Activated gamma-delta T cell treated with Interleukin-2 at 50 U/mL for 16 hours (primary cell): ENCODE measurements at places on chromosomes 5 and 9.
A peak's percentile ranks its signal among the peaks of the same experiment; 100 is the strongest.

DNA sequence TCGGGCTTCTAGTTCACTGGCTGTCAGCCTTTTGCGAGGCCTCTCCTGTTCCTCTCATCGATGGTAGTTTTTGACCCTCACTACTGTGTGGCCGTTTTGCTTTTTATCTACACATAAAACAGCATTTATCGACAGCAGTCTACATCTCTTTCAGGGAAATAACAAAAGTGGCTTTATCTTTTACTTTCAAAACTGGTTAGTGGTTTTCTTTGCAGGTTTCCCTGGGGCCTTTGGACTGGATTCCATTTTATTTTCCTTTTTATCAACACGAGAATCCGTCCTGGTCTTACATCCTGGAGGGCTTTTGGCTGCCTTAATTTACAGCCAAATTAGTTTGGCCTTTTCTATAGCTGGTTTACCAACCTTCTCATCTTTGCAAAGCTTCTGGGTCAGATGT lies 793 bp upstream of the PKD2L2 start:
- DNase-seq = no peak

GRCh38 chr5:50745221-50745910 lies 78.9 kb downstream of the PARP8 start:
- DNase-seq = no peak

GRCh38 chr5:115352571-115352970 lies 56.1 kb upstream of the CCDC112 start:
- no peak for DNase-seq

DNA sequence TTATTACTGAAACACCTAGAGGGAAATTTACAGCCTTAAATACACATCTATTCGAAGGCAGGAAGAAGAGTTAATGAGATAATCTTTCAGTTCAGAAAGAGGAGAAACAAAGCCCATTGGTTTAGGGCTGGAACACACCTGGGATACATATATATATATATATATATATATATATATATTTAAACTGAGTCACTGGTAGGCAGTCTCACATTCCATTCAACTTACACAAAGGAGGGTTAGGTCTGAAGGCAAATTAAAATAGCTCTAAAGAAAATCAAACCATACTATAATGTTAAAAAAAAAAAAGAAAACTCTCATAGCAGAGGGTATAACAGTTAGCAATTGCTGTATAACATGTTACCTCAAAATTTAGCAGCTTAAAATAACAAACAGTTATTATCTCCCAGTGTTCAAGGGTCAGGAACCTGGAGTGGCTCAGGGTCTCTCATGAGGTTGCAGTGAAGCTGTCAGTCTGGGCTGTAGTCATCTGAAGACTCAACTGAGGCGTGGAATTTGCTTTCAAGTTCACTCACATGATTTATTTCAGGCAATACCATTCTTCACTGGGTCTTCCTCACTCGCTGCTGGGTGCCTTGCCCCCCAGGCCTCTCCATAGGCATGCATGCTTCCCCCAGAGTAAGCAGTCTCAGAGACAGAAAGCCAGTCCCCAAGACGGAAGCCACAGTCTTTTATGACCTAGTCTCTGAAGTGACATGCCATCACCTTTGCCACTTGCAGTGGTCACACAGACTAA lies 332.8 kb downstream of the NSG2 start:
- DNase-seq = no peak

DNA sequence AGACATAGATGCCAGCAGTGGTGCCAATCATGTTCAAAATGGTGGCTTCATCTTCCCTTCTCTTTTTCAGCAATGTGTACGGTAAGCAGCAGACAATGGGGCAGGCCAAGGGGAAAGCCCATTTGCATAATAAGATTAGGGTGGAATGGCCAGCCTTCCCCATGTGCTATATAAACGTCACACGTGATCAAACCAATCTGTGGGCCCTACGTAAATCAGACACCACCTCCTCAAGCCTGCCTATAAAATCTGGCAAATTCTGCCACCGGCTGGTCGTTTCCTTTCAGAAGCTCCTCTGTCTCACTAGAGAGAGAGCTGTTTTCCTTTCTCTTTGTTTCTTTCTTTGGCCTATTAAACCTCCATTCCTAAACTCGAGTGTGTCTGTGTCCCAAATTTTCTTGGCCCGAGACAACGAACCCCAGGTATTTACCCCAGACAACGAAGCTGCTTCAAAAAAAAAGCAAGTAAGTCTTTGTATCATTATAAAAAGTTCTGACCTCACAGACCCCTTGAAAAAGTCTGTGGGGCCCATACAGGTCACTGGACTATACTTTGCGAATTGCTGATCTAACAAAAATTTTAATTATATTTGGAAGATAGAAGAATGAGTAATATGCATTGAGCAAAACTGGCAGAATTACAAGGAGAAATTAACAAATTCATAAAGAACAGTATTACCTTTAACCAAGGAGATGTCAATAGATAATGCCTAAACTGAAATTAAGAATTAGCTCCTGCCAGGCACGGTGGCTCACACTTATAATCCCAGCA lies 15.2 kb downstream of the ZBTB5 start:
- DNase-seq = no peak

DNA sequence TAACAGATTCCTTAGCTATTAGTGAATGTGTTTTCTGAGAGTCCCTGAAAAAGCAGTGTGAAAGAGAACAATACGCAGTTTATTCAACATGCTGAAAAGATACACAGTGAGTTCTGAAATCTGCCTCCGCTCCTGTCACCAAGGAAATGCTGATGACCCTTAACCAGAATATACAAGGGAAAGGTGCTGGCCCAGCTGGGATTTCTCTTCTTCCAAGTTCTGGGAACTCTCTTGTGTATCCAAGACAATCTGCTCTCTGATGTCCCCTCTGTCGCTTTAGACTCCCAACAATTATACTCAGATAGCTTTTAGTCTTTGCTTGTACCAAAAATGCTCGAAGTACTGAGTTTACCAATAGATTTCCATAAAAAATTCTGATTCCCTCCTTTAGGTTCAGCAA lies 214.9 kb downstream of the TMEM167A start:
- no peak for DNase-seq

DNA sequence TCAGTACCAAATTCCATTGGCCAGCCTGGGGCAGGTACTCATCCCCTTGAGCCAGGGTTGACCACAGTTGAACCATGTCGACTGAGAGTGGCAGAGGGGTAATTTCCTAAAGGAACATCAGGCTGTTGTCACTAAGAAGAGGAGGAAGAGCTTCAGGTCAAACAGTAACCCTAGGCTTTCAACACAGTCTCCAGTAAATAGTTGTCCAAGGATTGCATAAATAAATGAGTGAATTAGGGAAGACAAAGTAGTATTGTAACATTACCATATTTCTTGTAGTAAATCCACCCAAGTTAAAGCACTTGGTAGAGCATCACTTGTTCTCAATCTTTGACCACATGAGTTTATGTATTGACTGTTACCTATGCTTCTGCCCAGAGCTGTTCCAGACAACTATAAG lies 7.4 kb downstream of the PSAT1 start:
- no peak for DNase-seq

GRCh38 chr5:142178651-142179050 lies 70.1 kb downstream of the NDFIP1 start:
- DNase-seq = no peak

DNA sequence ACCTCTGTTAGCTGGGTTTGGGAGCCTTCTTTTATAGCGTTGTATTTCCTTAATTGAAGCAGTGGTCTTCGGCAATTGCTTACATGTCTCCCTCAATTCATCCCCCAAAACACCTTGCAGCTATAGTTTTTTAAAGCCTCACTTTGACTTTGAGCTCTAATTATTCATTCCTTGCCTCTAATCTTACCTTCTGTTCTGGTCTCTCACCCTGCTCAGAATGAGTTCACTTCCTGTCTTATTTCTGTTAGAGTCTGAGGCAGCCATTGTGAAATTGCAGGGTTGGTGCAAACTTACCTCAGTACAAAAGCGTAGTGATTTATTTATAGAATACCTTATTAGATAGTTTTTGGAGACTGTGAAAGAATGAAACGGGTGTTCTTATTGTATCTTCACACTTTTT lies 35.0 kb downstream of the AOPEP start:
- DNase-seq = no peak

DNA sequence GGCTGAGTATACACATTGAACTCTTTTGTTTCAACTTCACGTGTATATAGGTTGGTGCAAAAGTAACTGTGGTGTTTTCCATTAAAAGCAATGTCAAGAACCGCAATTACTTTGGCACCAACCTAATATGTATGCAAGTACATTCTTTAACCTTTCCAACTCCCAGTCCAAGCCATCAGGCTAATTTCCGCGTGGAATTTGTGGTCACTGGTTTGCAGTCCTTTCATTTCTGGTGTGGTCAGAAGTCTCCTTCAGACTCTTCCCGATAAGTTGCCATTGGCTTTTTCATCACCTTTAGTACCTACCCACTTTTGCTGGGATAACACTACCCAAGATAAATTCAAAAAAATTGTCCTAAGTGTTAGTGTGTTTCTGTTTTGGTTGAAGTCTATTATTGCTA lies 84.0 kb downstream of the RGS3 start:
- no peak for DNase-seq

DNA sequence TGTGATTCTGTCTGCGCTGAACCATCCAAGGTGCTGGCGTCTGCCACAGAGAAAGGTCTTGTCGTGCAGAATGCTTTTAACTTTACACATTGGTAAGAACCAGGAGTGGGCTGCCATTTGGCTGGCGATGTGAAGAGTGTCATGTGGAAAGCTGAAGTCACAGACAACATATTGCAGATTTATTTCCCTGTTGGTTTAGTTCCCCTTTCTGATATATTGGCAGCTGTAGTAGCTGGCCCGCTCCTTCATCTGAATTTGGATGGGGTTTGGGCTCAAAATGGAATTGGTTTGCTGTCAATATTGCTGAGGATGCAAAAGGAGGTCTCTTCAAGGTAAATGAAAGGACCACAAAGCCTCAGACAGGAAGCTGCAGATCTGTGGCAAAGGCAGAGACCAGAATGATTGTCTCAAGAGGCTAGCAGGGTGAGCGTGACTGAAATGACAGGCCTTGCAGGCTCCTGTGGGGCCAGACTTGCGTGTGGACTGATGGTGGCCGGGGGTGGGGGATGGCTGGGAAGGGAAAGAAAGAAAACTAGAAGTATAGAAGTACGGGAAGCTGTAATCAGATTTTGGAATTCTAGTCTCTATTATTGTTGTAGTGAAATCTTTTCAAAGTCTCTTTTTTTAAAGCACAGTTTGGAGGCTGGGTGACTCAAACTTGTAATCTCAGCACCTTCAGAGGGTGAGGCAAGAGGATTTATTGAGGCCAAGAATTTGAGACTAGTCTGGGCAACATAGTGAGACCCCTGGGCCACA lies 25.1 kb upstream of the CD180 start:
- DNase-seq = peak; percentile 41

DNA sequence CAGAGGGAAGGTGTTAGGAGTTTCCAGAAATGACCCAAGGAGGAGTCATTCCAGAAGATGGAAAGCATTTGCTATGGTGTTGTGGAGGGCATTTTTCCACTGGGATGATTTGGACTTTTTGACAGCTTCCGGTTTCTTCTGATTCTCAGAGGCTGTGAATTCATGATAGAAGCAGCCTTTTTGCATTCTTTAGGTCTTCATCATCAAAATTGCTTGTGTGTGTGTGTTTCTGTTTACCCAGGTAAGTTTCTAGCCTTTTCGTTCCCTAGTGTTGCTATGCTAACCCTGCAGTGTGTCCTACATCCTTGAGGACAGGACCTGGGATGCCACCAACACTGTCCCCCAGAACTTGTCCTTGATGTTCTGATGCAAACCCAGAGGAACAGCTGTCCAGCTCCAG lies 19.6 kb downstream of the IRX1 start:
- DNase-seq = no peak

DNA sequence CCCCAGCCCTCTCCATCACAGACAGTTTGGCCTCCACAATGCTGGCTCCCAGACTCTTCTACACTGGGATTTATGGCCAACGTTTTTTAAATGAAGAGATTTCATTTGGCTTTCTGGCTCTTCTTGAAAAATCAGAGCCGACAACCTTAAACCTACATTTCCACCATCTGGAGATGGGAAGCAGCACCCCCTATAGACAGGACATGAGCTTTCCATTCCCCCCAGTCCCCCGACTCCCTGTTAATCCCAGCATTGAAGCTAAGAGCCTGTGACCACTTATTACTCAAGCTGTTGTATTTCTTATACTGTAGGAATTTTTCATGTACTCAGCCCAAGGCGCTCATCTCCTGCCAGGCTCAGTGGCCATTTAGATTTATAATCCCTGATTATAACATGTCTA lies 34.0 kb upstream of the AFAP1L1 start:
- no peak for DNase-seq

GRCh38 chr9:71647094-71647591 lies 121.2 kb downstream of the CEMIP2 start:
- DNase-seq = peak; percentile 14

- DNase-seq = no peak
Measured at GRCh38 chr9:116288658-116289057, 135.1 kb downstream of the PAPPA start.

- no peak for DNase-seq
Measured at GRCh38 chr5:160155017-160155750, 35.9 kb upstream of the PWWP2A start.

- DNase-seq = no peak
Measured at GRCh38 chr5:124902097-124902821, 155.8 kb upstream of the ZNF608 start.

GRCh38 chr9:93210324-93210973 lies 26.5 kb downstream of the WNK2 start:
- DNase-seq = no peak

- DNase-seq = no peak
Measured at GRCh38 chr9:14395317-14396082, 81.6 kb upstream of the NFIB start.

DNA sequence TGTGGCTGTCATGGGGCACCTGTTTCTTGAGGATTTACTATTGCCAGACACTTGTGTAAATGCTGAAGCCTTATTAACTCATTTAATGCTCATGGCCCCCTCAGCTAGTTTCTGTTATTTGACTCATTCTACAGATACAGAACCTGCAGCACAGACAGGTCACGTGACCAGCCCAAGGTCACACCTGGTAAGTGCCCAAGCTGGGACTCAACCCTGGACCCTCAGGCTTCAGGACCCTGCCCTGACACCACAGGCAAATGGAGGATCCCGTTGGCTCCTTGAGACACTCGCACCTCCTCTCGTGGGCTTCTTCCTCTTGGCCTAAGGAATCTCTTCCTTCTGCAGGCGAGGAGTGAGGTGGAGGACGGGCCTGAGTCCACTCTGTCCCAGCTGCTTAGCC lies 10.6 kb upstream of the NEURL1B start:
- DNase-seq = no peak

GRCh38 chr5:9380109-9380508 lies 165.8 kb downstream of the SEMA5A start:
- no peak for DNase-seq
